ENCODE measurements at places on chromosomes 1 and 21.

DNA sequence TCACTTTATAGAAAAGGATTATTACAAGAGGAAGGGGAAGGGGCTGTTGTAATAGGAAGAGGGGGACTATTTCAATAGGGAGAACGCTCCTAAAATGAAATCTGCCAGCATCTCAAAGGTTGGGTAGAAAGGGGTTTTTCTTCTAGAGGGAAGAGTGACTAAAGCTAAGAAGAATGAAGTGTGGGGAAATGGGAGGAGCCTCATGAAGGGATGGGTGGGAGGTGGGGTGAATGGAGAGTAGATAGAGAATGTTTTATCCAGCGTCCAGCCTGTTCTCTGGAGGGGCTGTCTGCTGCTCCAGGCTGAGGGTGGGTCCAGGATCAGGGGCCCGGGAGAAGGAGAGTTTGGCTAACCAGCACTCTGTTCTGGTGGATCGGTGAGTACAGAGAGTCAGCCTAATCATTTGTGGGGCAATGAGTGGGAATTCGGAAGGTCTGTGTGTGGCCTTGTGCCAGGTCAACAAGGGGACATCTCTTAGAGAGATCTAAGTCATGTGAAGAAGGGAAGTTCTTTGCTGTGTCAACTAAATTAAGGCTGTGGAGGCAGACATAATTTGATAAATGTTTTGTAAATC lies 25.2 kb downstream of the VN1R5 start:
- no peak for DNase-seq

GRCh38 chr1:45490121-45490625 lies 790 bp downstream of the TESK2 start:
- no peak for DNase-seq

DNA sequence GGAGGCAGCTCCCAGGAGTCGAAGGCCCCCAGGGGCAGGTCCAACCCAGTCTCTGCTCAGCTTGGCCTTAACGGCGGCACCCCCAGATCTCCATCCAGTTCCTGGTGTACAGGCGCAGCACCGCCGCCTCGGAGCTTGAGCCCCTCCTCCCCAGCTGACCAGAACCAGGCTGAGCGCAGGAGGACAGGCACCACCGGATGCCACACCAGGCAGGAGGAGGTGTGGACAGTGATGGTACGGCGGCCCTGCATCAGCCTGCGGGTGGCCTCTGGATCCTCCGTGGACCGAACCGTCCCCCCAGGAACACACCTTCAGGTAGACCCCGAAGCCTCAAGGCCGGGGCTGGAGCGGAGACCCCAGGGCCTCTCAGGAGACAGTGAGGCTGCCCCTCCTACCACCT lies 16.4 kb downstream of the SLC66A1 start:
- DNase-seq: no peak

DNA sequence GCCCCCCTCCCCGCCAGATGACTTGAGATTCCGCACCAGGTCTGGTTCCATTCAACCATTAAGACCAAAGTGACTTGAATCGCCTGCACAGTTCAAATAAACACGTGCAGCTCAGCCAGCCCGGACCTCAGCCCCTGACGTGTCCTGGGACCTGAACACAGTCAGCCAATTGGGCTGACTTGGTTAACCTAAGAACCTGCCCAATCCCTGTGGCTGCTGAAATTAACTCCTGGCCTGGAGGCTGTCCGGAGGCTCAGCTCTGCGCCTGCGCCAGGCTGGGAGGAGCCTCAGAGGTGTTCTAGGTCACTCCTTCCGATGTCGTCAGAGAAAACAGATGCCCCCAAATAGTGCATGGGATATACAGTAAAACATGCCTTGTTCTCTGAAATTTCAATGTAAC lies 73.4 kb downstream of the SCCPDH start:
- DNase-seq: no peak

DNA sequence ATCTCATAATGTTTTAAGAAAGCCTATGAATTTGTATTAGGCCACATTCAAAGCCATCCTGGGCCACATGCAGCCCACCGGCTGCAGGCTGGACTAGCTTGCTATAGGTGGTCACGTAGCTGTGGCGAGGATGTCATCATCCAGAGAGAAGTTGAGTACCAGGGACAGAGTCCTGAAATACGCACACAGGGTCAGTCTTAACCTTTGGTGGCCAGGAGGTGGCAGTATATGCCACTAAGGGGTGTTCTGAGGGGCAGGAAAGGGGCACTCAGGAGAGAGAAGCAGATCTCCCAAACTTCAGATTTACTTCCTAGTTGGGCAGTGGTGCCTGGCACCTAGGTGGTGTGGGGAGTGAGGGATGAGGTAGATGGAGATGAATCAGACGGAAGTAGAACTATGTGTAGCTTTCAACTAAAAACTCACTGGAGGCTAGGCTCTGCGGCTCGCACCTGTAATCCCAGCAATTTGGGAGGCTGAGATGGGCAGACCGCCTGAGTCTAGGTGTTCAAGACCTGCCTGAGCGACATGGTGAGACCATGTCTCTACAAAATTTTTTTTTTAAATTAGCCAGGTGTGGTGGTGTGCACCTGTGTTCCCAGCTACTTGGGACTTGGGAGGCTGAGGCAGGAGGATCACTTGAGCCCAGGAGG lies 16.3 kb upstream of the CDK18 start:
- peak; percentile 31 for DNase-seq

- no peak for DNase-seq
Observed at GRCh38 chr21:27645285-27645684, 678.4 kb upstream of the ADAMTS5 start.

DNA sequence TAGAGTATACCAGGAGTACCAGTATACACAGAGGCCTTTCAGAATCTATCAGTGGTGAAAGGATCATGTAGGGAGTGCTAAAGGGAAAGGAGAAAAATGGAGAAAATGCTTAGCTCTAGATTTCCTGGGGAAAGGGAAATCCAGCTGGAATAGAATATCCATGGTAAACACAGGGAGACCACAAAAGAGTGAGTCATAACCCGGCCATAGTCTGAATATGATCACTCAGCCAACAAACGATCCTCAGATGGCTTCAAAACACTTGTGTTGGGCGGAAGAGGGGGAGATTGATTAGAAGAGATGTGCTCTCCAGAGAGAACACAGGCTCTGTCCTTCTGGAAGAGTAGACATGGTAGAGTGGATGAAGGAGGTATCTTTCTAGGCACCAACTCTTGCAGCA lies 180.6 kb downstream of the PAPPA2 start:
- no peak for DNase-seq

GRCh38 chr1:88685259-88685620 lies 1.2 kb downstream of the PKN2 start:
- DNase-seq: no peak

DNA sequence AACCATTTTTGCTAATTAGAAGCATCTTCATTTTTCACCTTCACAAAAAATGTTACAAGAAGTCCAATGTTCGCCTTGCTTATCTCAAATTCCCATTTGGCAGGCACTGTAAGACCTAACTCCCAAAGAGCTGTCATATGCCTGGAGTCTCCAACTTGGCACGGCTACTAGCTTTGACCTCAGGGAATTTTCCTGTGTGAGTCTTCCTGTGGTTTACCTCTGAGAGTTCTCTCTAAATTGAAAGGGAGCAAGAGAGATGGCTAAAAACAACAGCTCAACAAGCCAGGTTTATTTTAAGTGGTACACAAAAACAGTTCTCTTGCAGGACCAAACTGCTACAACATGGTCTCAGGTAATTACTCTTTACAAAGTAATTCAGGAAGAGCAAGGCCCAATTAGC lies 756.0 kb upstream of the ADGRL2 start:
- DNase-seq: no peak

GRCh38 chr21:14739590-14739989 lies 193.5 kb upstream of the SAMSN1 start:
- DNase-seq: no peak

- no peak for DNase-seq
Observed at GRCh38 chr1:209416039-209416438, 167.5 kb upstream of the CAMK1G start.

- no peak for DNase-seq
Observed at GRCh38 chr1:178536844-178537371, 24.0 kb downstream of the TEX35 start.

DNA sequence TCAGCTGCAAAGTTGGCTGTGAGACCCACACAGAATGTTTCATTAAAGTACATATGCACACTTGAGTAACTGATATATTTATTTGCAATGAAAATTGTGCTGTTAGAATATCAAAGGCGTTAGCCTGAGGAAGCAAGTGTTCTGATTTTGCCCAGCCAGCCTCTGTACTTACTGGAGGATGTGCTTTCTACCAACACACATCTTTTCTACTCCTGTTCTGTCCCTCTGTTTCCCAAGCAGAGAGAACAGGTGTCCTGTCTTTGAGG lies 31.4 kb downstream of the ELAVL4 start:
- no peak for DNase-seq

GRCh38 chr1:110305900-110306420 lies 33.2 kb upstream of the RBM15 start:
- DNase-seq: no peak

DNA sequence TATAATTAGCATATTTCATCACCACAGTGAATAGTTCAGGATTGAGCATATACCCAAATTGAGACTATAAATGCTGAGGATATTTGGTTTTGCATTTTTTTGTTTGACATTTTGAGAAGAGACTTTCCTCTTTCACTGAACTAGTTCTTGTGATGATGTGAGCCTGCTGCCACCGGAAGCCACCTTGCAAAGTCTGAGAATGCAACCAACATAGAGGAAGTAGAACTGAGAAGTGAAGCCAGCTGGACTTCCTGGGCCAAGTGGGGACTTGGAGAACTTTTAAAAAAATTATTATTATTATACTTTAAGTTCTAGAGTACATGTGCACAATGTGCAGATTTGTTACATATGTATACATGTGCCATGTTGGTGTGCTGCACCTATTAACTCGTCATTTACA lies 102.3 kb downstream of the RPE65 start:
- DNase-seq: no peak

- DNase-seq: no peak
Observed at GRCh38 chr1:82346141-82346540, 545.4 kb downstream of the ADGRL2 start.

GRCh38 chr21:40151611-40152010 lies 284.4 kb downstream of the PCP4 start:
- no peak for DNase-seq

- no peak for DNase-seq
Observed at GRCh38 chr1:177239792-177240191, 69.0 kb downstream of the BRINP2 start.

DNA sequence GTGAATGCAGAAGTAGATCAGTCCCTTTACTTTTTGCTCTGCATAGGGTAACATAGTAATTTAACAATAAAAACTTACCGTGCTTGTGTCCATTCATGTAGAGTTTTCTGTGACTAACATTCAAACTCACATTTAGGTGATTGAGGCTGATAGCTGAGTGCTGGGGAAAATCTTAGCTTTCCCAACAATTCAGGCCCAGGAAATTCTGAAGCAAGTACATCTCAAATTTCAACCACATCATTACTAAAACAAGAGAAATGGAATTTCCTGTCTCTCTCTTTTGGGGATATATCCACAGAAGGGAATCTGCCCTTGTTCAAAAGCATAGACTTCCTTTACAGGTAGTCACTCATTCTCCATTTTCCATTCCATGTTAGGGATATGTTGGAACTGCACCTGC lies 33.1 kb upstream of the C1orf146 start:
- DNase-seq: no peak

DNA sequence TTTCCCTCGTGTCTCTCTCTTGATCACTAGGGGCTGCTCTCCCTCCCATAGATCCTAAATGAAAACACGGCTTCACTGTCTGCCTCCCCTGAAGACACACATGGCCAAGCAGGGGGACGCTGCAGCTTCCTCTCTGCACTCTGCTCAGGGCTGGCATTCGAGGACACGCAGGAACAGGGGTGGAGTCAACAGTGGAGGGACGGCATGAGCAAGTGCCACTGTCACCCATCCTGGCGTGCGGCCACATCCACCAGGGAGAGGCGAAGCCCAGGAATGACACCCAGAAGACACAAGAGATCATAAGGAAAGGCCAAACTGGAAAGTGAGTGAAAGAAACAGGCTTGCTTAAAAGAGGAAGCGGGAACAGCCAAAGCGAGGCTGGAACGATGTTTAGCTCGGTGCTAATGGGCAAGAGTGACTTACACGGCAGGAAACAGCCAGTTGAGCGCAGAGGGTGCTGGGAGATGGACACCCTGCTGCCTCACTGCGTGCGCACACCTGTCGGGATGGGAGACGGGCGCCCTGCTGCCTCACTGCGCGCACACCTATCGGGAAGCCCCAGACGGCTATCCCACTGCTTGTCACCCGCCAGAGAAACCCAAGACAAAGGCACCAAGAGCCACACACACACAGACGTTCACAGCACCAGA lies 13.6 kb upstream of the C1QTNF12 start:
- DNase-seq: no peak

GRCh38 chr1:76465030-76465429 lies 390.5 kb downstream of the ST6GALNAC3 start:
- no peak for DNase-seq

Data from hypothalamus (tissue), 51 donors.